ENCODE measurements at places on chromosomes 7 and 10.

DNA sequence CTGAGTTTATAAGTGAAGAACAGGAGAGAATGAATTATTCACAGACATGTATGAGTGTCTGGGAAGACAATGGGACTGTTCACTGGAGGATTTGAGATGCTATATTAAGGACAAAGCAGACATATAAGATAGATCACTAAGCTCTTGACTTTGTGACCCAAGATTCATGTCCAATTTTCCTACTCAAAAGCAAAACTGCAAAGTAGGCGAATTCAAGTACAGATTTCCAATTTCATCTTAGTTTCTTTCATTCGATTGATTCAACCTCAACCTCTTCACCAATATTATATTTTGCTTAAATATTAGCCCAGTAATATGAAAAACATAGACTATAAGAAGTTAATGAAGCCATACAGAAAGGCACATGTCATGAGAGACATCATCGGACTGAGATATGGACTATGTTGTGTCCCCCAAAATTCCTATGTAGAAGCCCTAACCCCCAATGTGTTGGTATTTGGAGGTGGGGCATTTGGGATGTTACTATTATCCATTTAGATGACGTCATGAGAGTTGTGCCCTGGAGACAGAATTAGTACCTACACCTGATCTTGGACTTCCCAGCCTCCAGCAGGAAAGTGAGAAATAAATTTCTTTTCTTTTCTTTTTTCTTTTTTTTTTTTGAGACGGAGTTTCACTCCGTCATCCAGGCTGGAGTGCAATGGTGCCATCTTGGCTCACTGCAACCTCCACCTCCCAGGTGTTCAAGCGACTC, 353.7 kb upstream of the AKR1E2 start:
- no peak for DNase-seq

DNA sequence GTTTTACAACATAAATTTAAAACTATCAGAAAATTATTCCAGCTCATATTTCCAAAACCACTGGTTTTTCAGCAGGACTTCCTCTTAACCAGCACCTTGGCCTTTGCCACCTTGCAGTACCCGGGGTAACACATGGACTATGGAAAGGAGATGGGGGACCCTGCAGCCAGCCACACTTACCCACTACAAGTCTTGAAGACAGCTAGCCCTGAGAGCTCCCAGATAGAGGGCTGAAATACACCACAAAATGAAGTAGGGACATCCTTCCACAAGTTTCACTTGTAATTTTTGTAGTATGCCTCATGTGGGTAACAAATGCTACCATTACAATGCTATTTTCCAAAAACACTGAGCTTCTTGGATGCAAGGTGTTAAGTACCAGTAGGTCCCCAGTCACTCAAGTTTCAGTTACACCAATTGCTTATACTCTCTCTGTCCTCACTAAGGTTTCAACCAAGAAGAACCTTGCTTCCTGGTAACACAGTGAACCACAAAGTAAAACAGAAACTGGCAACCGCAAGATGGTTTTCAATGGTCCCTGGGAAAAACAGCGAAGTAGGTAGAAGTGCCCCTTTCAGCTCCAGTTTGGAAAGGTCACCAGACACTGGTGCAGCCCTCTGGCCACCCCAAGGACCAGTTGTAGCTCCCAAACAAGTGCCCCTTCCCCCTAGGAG, 110.9 kb downstream of the SGMS1 start:
- peak; percentile 26 for DNase-seq

- DNase-seq = no peak
Observed at GRCh38 chr10:106643473-106643872, 521.0 kb downstream of the SORCS1 start.

- DNase-seq = no peak
Observed at GRCh38 chr7:1964913-1965578, 267.7 kb downstream of the MAD1L1 start.

DNA sequence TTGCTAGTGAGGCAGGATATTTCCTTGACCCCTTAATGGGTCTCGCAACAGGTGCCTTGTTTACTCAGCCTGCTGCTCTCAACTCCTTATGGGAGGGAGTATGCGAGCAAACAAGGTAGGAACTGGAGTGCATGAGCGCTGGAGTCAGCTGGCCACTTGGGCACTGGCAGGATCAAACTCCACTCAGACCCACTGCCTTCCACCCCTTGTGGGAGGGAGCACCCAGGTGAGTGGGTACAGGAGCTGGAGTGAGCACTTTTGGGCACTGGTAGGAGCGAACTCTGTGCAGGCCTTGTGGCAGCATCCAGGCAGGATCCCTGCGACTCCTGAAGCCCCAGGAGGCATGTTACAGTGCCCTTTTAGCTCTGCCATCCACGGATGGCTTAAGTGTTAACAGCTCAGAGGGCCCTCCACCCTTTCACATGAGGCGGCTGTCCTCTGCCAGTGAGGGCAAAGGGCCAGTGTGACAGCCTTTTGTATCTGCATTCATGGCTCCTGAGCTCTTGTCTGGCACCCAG, 123.2 kb downstream of the ST7 start:
- no peak for DNase-seq

DNA sequence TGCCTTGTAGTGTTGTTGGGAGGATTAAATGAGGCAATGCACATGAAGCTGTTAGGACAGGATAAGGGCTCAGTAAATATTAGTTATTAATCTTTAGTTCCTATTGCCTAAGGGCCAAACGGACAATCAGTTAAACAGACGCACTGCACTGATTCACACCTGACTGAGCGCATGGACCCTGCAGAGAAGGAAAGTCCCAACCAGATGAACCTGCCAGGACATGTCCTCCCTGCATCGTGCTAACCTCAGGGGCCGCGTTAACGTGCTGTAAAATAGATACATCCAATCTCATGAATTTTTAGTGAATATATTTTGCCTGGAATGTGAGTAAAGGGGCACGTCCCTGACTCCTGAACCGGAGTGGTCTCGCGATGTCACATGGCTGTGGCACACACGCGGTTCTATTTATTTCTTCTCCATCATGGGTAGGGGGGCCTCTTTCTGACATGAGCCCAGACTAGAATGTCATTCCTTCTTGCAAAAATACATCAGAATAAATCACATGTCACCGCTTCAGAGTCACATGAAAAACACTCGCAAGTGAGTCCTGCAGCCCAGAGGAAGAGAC, 12.3 kb downstream of the ADARB2 start:
- no peak for DNase-seq

GRCh38 chr7:135800560-135800959, 51.9 kb upstream of the FAM180A start:
- no peak for DNase-seq

Data from OCI-M1 (cell line).